ENCODE measurements at places on chromosomes 7 and 10. TPM values are rescaled to one million over a fixed set of nuclear protein-coding genes. Genes with fewer than 3 reads are reported as not detected.

GRCh38 chr7:4144811-4145510 is 537.1 kb upstream of the FOXK1 start:
- peak overlapping the region; percentile 6 for H3K4me3 ChIP-seq
- no peak overlapping the region for H3K27ac ChIP-seq
- no peaks in the 10 kb centered on the region for H3K27me3 ChIP-seq
- DNase-seq, result peak; percentile 24

- peak; percentile 34 for DNase-seq
- H3K36me3 ChIP-seq, result no peaks in the 10 kb centered on the region
- peaks cover 6% of the 10 kb centered on the region for H3K4me1 ChIP-seq
- peak overlapping the region; percentile 27 for H3K27ac ChIP-seq
- peak overlapping the region; percentile 26 for H3K4me3 ChIP-seq
Measured at GRCh38 chr7:100568896-100569844, 4.5 kb downstream of the SAP25 start.

- H3K4me1 ChIP-seq, result peaks cover 10% of the 10 kb centered on the region
- H3K4me3 ChIP-seq, result peak overlapping the region; percentile 70
- H3K27ac ChIP-seq, result peak overlapping the region; percentile 96
- H3K36me3 ChIP-seq, result no peaks in the 10 kb centered on the region
- no peak for DNase-seq
- no peaks in the 10 kb centered on the region for H3K27me3 ChIP-seq
Measured at GRCh38 chr10:104337521-104337984, 712 bp downstream of the ITPRIP start.

- H3K27ac ChIP-seq, result no peak overlapping the region
- H3K36me3 ChIP-seq, result no peaks in the 10 kb centered on the region
- H3K27me3 ChIP-seq, result no peaks in the 10 kb centered on the region
- H3K4me3 ChIP-seq, result no peak overlapping the region
- no peaks in the 10 kb centered on the region for H3K4me1 ChIP-seq
- no peak for DNase-seq
Measured at GRCh38 chr7:19295376-19295775, 150.2 kb upstream of the FERD3L start.

- no peaks in the 10 kb centered on the region for H3K36me3 ChIP-seq
- no peak overlapping the region for H3K4me3 ChIP-seq
- no peaks in the 10 kb centered on the region for H3K4me1 ChIP-seq
Measured at GRCh38 chr7:86949052-86949778, 110.2 kb downstream of the ELAPOR2 start.

DNA sequence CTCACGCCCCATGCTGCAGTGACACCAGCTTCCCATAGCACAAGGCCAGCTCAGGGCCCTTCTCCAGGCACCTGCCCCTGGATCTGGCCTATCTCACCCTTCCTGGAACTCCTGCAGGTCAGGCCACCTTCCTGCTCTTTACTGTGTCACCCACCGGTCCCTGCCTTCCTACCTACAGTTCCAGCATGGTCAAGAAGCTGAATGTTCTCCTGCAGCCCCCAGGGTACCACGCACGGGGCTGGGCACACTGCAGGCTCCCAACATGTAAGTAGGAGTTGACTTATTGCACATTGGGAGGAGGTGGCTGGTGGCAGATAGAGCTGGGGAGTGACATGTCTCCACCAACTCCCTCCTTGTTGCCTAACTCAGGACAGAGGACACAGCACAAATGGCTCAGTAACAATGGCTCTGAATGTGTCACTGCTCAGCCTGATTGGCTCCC is 14.5 kb downstream of the ITPRIP start:
- H3K27me3 ChIP-seq, result no peaks in the 10 kb centered on the region
- H3K4me3 ChIP-seq, result no peak overlapping the region
- no peaks in the 10 kb centered on the region for H3K36me3 ChIP-seq
- H3K27ac ChIP-seq, result no peak overlapping the region
- DNase-seq, result no peak
- peaks cover 27% of the 10 kb centered on the region for H3K4me1 ChIP-seq

DNA sequence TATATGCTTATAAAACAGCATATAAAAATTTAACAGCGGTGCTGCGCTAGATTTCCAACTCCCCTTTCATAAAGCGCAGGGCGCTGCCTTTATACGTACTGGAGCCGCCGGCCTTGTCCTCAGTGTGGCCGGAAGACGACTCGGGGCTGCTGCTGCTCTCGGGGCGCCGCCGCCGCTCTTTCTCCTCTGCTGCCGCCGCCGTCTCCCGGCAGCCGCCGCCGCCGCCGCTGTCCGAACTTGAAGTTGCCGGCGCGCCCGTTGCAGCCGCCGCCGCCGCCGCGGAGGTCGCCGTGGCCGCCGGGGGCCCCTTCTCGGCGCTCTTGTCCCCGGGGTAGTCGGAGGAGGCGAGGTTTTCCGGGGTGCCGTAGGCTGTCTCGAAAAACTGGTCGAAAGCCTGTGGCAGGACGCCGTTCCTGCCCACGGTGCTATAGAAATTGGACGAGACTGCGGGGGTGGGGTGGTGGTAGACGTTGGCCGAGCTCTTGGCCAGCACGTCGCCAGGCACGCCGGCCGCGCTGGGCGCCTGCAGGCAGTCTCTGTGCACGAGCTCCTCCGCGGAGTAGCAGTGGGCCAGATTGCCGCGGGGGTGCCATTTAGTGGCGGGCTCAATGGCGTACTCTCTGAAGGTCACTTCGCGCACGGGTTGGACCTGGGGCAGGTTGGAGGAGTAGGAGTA is 557 bp downstream of the HOXA11 start:
- DNase-seq, result peak; percentile 68
- no peaks in the 10 kb centered on the region for H3K36me3 ChIP-seq
- H3K4me1 ChIP-seq, result peaks cover 5% of the 10 kb centered on the region
- H3K27ac ChIP-seq, result peak overlapping the region; percentile 96
- H3K4me3 ChIP-seq, result peak overlapping the region; percentile 62

GRCh38 chr7:79912213-79912633 is 222.4 kb upstream of the GNAI1 start:
- H3K4me1 ChIP-seq, result no peaks in the 10 kb centered on the region
- H3K27ac ChIP-seq, result no peak overlapping the region
- no peaks in the 10 kb centered on the region for H3K36me3 ChIP-seq
- no peak overlapping the region for H3K4me3 ChIP-seq
- no peaks in the 10 kb centered on the region for H3K27me3 ChIP-seq
- DNase-seq, result no peak

Gene CALML5
- 10.5 TPM for total RNA-seq

Gene EN2
- not detected for total RNA-seq

All from prostate gland (tissue), 2 donors.